ENCODE measurements at places on chromosomes 2 and 18.

DNA sequence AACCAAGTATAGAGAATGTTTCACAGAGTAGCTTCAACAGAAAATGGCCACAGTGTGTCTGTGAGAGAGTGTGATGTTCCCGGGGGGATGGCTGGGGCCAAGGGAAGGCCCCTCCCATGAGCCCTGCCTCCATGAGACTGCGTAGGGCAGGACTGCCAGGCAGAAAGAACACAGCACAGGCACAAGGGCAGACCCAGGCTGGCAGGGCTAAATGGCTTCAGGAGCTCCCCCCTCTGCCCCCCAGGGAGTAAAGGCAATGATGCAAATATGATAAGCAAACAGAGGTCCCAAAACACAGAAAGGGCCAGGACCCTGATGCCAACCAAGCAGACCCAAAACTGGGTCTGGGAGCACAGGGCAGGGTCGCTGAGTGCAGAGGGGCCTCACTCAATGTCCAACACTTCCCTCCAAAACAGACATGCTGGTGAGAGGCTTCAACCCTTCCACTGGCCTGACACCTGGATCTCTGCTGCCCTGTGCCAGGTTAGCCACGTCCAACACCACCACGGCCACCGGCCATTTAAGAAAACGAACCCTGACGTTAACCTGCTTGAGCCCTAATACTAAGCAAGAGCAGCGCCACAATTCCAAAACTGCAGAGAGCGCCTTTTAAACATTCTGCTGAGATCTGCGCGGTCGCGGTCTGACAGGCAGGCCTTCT is 90.3 kb downstream of the HDAC4 start:
- no peak for DNase-seq

GRCh38 chr2:217335341-217335966 is 475.6 kb upstream of the TNP1 start:
- no peak for DNase-seq

DNA sequence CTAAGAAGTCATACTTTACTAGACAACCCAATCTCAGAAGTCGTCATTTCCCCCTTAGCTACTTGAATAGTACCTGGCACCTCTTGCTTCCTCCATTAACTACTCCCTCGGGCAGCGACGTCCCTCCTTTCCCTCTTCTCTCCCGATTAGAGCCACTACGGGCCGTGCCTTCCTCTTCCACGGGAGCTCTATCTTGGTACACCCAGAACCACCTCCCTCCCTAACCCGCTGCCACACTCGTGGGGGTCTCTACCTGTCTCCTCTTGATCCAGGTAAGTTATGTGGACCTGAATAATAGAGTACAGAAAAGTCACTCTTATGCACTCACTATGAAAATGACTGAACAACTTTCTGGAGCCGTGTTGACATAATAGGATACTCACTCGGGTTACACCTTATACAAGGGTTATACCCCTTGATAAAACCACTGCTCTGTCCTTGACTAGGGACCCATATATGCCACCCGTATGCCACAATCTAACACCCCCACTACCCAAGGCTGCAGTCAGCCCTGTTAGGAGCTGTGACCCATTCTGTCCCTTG is 595 bp upstream of the HDHD2 start:
- DNase-seq, result no peak

DNA sequence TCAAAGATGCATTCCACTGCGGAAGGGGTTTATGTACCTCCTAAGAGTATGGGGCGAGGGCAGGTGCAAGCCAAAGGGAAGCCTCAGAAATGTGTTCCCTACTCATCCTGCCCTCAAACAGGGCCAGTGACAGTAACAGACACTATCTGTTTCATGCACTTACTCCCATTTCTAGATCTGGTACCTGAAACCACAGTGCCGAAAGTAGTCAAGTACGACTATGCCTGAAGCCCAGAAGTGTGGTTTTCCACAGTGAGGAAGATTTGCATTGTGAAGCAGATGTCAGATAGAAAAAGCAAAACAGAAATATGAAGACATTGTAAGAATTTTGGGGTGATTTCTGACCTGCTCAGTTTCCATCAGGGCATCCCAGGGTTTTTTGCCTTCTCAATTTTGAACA is 748.7 kb downstream of the RNF144A start:
- DNase-seq, result no peak

- DNase-seq, result no peak
Observed at GRCh38 chr2:98483257-98483861, 38.7 kb downstream of the INPP4A start.

GRCh38 chr2:77521548-77521891 is 656 bp downstream of the LRRTM4 start:
- DNase-seq, result no peak

Measured in activated effector memory CD4-positive, alpha-beta T cell treated with Interleukin-2 at 50 U/mL for 16 hours (primary cell).